ENCODE measurements at places on chromosomes 2 and 18. TPM values are rescaled to one million over a fixed set of nuclear protein-coding genes. Genes with fewer than 3 reads are reported as not detected.

DCC gene
- polyA plus RNA-seq = 0.14 TPM

SEMA4F gene
- 5.9 TPM for polyA plus RNA-seq

TUBA4B gene
- not detected for polyA plus RNA-seq

NMUR1 gene
- 0.02 TPM for polyA plus RNA-seq

MREG gene
- polyA plus RNA-seq = 2.4 TPM

FAM237A gene
- polyA plus RNA-seq = not detected

EGR4 gene
- not detected for polyA plus RNA-seq

GRCh38 chr2:31980674-31981356, 30.0 kb downstream of the MEMO1 start:
- peak; percentile 53 for DNase-seq
- H3K27ac ChIP-seq = no peak overlapping the region
- H3K27me3 ChIP-seq = no peaks in the 10 kb centered on the region
- H3K4me1 ChIP-seq = peaks cover 2% of the 10 kb centered on the region
- no peak overlapping the region for H3K4me3 ChIP-seq

- H3K27me3 ChIP-seq = no peaks in the 10 kb centered on the region
- H3K4me3 ChIP-seq = no peak overlapping the region
- no peak for DNase-seq
- H3K27ac ChIP-seq = no peak overlapping the region
Measured at GRCh38 chr2:59312967-59313940, 1072.1 kb upstream of the FANCL start.

DNA sequence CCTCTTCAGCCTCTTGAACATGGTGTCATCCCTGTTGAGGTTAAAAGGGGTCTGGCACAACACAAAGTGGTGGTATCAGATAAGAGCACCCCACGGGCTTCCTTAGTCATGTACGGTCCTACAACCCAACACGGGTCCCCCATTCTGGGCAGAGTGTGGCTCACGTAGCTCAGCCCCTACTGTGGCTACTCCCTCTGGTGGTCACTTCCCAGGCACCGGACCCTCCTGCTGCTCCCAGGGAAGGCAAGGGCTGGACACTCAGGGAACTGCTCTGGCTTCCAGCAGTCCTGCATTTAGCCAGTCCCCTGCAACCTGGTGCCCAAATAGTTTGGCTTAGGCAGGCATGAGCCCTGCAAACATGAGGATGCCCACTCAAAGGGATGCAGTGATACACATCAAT, 58.6 kb downstream of the GALNT14 start:
- no peaks in the 10 kb centered on the region for H3K36me3 ChIP-seq
- no peak overlapping the region for H3K4me3 ChIP-seq
- no peaks in the 10 kb centered on the region for H3K27me3 ChIP-seq
- H3K4me1 ChIP-seq = no peaks in the 10 kb centered on the region
- H3K27ac ChIP-seq = no peak overlapping the region
- no peak for DNase-seq

GRCh38 chr2:233221378-233222063, 30.0 kb upstream of the ATG16L1 start:
- no peaks in the 10 kb centered on the region for H3K27me3 ChIP-seq
- H3K36me3 ChIP-seq = no peaks in the 10 kb centered on the region
- H3K27ac ChIP-seq = no peak overlapping the region
- H3K4me1 ChIP-seq = no peaks in the 10 kb centered on the region
- H3K4me3 ChIP-seq = no peak overlapping the region
- no peak for DNase-seq

DNA sequence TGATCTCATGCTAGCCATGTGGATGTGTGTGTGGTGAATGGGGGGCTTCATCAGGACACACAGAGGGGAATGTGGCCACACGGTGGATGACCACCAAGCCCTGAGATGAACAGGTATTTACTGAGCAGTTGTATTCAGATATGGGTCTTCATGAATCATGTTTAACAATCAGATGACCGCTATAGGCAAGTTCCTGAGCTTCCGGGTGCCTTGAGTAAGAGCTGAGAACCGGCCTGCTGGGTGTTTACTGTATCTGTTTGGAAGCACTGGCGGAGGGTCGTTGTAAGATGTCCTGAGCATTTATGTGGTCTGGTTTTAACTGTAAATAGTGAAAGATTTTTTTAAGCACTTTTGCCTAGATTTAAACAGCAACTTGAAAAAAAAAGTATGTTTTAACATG, 43.9 kb downstream of the BOLA3 start:
- DNase-seq = no peak
- H3K27me3 ChIP-seq = no peaks in the 10 kb centered on the region
- no peak overlapping the region for H3K4me3 ChIP-seq

- peak; percentile 82 for DNase-seq
- H3K27ac ChIP-seq = no peak overlapping the region
- H3K36me3 ChIP-seq = no peaks in the 10 kb centered on the region
- H3K27me3 ChIP-seq = no peaks in the 10 kb centered on the region
- H3K4me1 ChIP-seq = no peaks in the 10 kb centered on the region
- H3K4me3 ChIP-seq = no peak overlapping the region
Measured at GRCh38 chr18:35005963-35006577, 35.1 kb upstream of the MAPRE2 start.

- no peaks in the 10 kb centered on the region for H3K36me3 ChIP-seq
- H3K4me3 ChIP-seq = no peak overlapping the region
- H3K27ac ChIP-seq = no peak overlapping the region
- DNase-seq = peak; percentile 78
Measured at GRCh38 chr2:146821836-146822316, 1023.0 kb upstream of the ACVR2A start.

GRCh38 chr18:27685807-27686412, 491.0 kb downstream of the CDH2 start:
- no peak overlapping the region for H3K27ac ChIP-seq
- H3K27me3 ChIP-seq = no peaks in the 10 kb centered on the region
- H3K36me3 ChIP-seq = no peaks in the 10 kb centered on the region

- no peaks in the 10 kb centered on the region for H3K4me1 ChIP-seq
- no peaks in the 10 kb centered on the region for H3K36me3 ChIP-seq
- no peak for DNase-seq
- H3K27me3 ChIP-seq = peaks cover 83% of the 10 kb centered on the region
Measured at GRCh38 chr2:118848381-118849225, 1.2 kb upstream of the EN1 start.

- H3K36me3 ChIP-seq = peaks cover 4% of the 10 kb centered on the region
- no peak overlapping the region for H3K27ac ChIP-seq
- H3K4me3 ChIP-seq = no peak overlapping the region
- DNase-seq = no peak
- no peaks in the 10 kb centered on the region for H3K4me1 ChIP-seq
Measured at GRCh38 chr2:127057371-127058245, 49.3 kb downstream of the BIN1 start.

DNA sequence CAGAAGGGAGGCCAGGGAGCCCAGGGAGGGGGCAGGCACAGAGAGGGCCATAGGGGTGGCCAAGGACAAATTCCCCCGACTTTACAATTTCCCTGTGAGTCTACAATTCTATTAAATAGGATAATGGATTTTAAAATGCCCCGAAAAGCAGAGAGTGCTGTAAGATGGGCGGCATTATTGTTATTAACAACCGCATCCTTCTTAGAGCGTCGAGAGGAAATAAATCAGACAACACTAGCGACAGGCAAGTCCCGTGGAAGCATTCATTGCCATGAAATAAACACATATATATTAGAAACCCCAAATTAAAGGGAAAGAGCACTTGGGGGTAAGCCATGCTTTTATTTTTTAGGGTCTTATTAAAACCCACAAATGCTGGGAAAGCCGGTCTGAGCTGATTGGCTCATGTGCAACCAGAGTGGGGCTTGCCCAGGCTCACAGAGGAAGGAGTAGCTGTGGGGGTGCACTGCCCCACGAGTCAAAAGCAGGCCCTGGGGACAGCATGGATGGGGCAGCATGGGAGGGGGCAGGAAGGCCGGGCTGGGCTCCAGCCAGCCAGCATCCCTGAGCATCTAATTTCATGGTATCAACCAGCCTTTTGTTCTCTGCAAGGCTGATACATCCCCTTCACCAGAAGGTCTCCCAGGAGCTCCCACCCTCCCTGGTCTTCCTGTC, 187.1 kb downstream of the CELF4 start:
- H3K27ac ChIP-seq = no peak overlapping the region
- H3K27me3 ChIP-seq = no peaks in the 10 kb centered on the region
- DNase-seq = no peak
- H3K36me3 ChIP-seq = no peaks in the 10 kb centered on the region
- no peaks in the 10 kb centered on the region for H3K4me1 ChIP-seq
- no peak overlapping the region for H3K4me3 ChIP-seq

DNA sequence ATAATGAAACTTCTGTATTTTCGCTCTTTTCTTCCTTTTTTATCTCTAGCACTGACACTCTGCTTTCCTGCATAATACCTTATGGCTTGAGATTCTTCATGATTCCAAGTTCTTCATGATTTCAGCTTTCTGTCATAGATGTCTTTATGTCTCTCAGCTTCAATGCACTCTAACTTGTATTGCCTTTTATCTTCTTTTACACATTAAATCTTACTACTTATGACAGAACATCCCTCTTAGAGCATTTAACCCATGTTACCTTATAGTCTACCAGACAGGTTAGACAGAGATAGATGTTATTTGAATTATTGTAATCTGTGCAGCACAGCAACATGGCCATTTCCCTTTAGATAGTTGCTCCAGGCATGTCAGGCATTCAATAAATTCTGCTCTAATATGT, 1475.7 kb upstream of the TMEFF2 start:
- no peaks in the 10 kb centered on the region for H3K4me1 ChIP-seq
- no peak for DNase-seq
- H3K27ac ChIP-seq = no peak overlapping the region
- H3K27me3 ChIP-seq = no peaks in the 10 kb centered on the region

DNA sequence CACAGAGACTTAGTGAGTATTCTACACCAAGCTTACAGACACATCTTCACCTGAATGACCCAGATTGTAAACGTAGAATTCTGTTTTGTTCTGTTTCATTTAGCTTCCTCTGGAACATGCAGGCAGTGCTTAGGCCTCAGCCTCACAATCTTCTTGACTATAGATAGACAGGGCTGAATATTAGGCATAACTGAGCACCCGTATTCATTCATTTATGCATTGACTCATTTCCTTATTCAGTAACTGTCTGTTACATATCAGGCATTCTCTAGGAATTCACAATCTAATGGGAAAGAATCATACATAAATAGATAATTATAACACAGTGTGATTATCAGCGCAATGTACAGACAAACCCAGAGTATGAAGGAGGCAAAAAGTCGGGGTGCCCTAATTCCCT, 124.9 kb upstream of the ETAA1 start:
- no peaks in the 10 kb centered on the region for H3K36me3 ChIP-seq
- no peak overlapping the region for H3K27ac ChIP-seq
- H3K4me3 ChIP-seq = no peak overlapping the region
- peak; percentile 56 for DNase-seq
- H3K27me3 ChIP-seq = no peaks in the 10 kb centered on the region
- H3K4me1 ChIP-seq = no peaks in the 10 kb centered on the region

GRCh38 chr2:141766225-141766624, 364.6 kb downstream of the LRP1B start:
- H3K27me3 ChIP-seq = no peaks in the 10 kb centered on the region
- H3K27ac ChIP-seq = no peak overlapping the region
- no peak overlapping the region for H3K4me3 ChIP-seq

- H3K27ac ChIP-seq = no peak overlapping the region
- no peaks in the 10 kb centered on the region for H3K4me1 ChIP-seq
- no peak overlapping the region for H3K4me3 ChIP-seq
- H3K27me3 ChIP-seq = peaks cover 4% of the 10 kb centered on the region
Measured at GRCh38 chr18:34970106-34970505, 71.1 kb upstream of the MAPRE2 start.

DNA sequence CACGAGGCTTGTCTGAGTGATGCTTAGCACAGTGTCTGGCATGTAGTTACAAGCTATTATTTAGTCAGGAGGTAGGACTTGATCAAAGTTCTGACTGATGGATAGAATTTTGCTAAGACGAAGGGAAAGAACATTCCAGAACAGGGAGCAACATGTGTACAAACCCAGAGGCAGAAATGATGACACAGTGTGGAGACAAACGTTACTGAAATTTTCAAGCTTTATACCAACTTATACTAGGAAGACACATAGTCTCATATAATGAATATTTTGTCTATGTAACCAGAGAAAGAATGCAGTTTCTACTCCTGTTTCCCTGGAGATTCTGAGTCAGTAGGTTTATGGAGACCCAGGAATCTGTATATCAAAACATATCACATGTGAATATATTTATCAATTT, 123.4 kb downstream of the FAM124B start:
- no peak overlapping the region for H3K4me3 ChIP-seq
- H3K27me3 ChIP-seq = no peaks in the 10 kb centered on the region
- H3K36me3 ChIP-seq = no peaks in the 10 kb centered on the region

DNA sequence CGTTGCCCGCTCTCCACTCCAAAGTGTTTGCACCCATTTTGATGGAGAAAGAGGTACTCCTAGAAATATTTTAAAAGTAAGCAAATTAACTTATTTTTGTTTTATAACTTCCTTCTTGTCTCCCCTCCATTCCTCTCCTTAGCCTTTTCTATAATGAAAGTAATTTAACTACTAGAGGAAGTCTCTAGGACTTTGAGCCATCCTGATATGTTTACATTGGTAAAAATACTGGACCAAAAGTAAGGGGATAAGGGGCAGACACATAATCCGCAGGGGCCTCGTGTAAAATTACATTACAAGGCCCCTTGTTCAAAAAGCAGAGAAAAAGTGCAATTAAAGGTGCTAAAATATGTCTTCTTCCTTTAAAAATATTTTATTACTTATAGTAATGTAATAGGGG, 55.4 kb downstream of the MYOM1 start:
- H3K36me3 ChIP-seq = no peaks in the 10 kb centered on the region
- no peak overlapping the region for H3K4me3 ChIP-seq
- no peak overlapping the region for H3K27ac ChIP-seq
- H3K4me1 ChIP-seq = no peaks in the 10 kb centered on the region
- H3K27me3 ChIP-seq = no peaks in the 10 kb centered on the region
- DNase-seq = no peak

DNA sequence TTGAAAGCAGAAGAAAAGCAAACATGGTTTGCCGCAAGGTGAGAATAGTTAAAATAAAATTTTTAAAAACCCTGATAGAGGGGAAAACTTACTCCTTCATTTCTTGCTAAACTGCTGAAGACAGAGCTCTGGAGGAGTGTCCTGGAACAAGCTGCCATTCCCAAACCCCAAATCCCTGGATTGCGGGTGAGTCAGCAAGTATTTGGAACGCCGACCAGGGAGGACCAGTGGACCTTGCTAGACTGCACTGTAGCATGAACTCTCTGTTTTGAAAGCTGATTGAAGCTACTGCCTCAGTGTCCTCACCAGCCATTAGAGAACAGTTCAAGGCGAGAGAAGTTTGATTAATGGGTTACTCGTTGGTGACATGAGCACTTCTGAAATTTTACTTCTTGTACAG, 99.4 kb upstream of the RASGRP3 start:
- H3K4me1 ChIP-seq = peaks cover 2% of the 10 kb centered on the region
- peak; percentile 70 for DNase-seq
- no peaks in the 10 kb centered on the region for H3K27me3 ChIP-seq
- H3K27ac ChIP-seq = no peak overlapping the region
- no peaks in the 10 kb centered on the region for H3K36me3 ChIP-seq
